Choroid plexus epithelial cell (primary cell): ENCODE measurements at places on chromosomes 4 and X.
A peak's percentile ranks its signal among the peaks of the same experiment; 100 is the strongest.

GRCh38 chr4:70734971-70735370 lies 13.2 kb downstream of the RUFY3 start:
- no peak for DNase-seq

- no peak for DNase-seq
Measured at GRCh38 chr4:41554905-41555304, 16.9 kb downstream of the LIMCH1 start.

GRCh38 chr4:78864405-78865024 lies 74.7 kb downstream of the PAQR3 start:
- peak; percentile 93 for DNase-seq

DNA sequence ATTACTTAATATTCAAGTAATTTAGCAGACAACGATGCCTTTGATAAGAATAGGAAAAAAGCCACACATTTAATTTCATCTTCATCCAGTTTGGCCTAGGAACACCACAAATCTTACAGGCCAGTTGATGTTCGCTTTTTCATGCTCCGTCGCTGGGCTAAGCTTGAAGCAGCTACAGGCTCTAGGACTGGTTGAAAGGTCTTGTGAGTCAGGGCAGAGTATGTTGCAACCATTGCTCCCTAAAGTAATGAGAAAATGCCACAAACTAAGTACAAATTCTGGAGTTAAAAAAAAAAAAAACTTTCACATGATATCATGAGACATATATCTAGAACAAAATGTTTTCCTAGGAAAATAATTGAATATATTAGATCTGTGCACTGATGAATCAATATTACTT lies 123.8 kb downstream of the RPS6KA6 start:
- DNase-seq, result peak; percentile 31

GRCh38 chr4:5618051-5618960 lies 90.1 kb downstream of the EVC2 start:
- DNase-seq, result no peak

DNA sequence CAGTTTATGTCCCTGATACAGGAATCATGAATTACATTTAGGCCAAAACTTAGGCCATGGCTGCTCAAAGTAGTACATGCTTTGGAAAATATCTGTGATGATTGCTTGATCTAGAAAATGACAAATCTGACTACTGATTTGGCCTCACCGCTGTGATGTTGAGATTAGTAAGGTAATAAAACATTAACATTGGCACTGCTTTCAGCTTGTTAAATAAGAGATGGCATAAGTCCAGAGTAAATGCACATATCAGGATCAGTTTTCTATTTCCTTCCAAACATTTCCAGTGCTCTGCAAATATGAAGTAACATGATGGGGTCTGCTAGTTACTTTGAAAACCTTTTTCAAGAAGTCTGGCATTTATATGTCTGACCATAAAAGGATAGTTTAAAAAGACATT lies 687.3 kb upstream of the ACTRT1 start:
- DNase-seq, result no peak
